ENCODE measurements at places on chromosomes 5 and 9.

DNA sequence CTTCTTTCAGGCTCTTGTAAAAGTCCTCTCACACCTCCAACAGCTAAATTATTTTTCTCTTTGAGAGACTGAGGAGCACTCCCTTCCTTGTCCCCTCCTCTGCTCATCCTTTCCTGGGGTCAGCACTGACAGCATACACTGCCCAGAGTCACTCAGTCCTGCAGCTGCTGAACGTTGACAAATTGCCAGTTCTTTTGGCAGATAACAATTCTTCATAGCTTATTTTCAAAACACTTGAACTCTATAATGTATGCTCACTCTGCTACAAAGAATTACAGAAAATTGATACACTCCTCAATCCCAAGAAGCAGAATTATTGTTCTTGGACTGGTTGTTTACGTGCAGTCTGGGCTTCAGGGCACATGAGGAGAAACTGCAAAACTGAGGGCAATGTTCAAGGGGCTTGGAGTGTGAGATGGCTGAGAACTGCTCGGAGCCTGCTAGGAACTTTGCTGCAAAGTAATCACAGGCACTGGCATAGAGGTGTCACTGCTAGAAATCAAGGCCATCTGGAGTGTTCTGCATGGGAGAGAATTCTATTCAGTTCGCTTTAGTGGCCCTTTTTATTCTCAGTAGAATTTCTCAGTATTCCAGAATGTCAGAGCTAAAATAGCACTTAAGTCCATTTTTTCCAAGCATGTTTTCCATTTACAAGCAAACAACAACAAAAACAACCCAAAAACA is 96.4 kb upstream of the SPOCK1 start:
- no peak for DNase-seq

DNA sequence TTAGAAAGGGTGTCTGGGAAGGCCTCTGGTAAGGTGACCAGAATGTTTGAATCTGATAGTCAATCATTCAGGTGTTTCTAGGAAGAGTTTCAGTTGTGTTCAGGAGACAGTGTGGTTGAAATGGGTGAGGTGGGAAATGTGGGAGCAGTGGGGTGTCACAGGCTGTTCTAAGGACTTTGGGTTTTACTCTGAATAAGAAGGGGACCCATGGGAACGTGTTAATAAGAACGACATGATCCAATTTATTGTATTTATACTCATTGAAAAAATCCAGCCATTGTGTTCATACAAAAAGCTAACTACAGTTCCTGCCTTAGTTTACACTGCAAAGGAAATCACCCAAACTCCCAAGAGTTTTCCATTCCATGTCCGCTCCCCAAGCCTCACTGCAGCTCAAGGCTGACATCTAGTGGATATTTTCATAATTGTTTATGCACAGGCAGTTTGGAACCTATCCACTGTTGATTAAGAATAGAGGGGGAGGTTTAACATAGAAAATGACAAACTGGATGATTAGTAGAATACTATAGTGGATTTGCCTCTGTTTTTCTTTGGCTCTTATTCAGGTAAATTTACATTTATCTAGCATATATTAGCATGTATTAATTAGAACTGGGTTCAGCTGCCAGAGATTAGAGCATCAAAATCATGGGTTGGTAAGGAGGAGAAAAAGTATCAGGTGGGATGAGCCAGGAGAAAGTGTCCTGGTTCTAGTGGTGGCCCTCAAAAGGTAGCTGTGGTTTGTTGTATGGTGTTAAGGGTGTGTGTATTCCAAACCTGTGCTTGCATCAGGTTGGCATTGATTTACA is 17.7 kb downstream of the CAVIN4 start:
- no peak for DNase-seq

GRCh38 chr5:139386050-139386438 is 2.9 kb upstream of the SLC23A1 start:
- DNase-seq, result no peak

DNA sequence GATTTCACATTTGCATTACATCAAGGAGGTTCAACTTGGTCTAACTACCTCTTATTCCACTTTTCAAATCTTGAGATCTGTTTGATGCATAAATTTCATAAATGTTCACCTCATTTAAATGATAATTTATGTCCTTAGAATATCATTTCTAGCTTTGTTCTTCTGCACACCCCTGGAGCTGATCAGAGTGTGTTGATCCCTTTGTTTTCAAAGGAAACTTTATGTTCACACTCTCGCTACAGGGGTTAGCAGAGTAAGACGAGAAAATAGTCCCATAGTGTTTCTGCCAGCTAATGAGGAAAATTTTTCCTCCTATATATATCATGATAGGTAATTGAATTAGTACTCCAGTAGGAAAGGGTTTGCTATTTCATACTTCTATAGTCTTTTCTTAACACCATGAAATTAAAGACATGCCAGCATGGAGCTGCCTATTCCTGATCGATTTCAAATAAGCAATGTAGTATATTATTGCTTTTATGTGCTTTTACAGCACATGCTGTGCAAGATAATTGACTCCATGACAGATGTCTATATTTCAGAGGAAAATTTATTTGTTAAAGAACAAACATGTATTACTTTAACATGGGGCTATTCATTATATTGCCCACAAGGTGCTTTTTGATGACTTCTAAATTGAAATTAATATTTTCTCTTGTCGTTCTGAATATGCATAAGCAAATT is 4.8 kb upstream of the PAM start:
- DNase-seq, result no peak

- DNase-seq, result no peak
Measured at GRCh38 chr9:133147412-133148198, 16.1 kb downstream of the GBGT1 start.

- no peak for DNase-seq
Measured at GRCh38 chr5:157516006-157516405, 56.0 kb downstream of the NIPAL4 start.

- DNase-seq, result no peak
Measured at GRCh38 chr9:1453636-1454035, 403.5 kb downstream of the DMRT2 start.

DNA sequence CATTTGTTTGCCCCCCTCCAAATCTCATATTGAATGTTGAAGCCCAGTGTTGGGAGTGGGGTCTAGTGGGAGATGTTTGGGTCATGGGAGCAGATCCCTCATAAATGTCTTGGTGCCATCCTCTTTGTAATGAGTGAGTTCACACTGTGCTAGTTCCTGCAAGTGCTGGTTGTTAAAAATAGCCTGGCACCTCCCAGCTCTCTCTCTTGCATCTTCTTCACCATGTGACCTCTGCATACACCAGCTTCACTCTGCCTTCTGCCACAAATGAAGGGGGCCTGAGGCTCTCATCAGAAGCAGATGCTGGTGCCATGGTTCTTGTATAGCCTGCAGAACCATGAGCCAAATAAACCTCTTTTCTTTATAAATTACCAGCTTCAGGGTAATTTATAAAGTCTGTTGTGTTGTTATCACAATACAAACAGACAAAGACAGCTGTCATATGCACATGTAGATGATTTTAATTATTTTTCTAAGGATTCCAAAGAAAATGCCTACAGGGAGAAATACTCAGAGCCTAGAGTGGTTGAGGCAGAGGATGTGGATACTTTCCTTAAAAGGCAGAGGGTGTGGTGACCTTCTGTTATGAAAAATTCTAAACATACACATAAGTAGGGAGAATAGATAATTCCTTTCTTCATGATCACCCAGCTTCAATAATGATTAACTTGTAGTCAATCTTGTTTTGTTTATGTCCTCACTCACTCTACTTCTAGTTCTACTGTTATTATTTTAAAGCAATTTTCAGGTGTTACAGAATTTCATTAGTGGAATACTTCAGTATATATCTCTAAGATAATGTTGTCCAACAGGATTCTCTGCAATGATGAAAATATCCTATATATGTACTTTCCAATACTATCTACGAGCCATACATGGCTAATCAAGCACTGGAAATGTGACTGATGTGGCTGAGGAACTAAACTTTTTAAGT is 75.1 kb upstream of the RANBP6 start:
- DNase-seq, result no peak

GRCh38 chr5:173967241-173967640 is 21.7 kb upstream of the C5orf47 start:
- DNase-seq, result no peak

DNA sequence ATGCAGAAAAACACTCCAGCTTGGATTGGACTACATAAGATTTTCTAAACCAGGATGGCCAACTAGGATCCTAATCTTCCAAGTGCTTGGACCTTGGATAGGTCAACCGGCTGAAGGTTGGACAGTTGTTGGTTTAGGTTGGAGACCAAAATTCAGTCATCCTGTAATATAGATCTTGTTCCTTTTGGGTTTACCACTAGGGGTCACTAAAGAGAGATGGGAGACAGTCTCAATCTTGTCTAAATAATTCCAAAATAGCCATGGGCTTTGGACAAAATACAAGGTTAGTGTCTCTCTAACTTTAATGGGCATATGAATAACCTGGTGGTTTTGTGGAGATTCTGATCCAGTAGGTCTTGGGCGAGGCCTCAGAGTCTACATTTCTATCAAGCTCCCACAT is 148.7 kb upstream of the ERCC6L2 start:
- no peak for DNase-seq

GRCh38 chr5:51225789-51226742 is 157.2 kb upstream of the ISL1 start:
- DNase-seq, result no peak
